ENCODE measurements at places on chromosomes 16 and 17.

- DNase-seq = no peak
Measured at GRCh38 chr17:3866276-3866675, 20.2 kb upstream of the NCBP3 start.

GRCh38 chr17:83121921-83122820, 42.8 kb downstream of the METRNL start:
- no peak for DNase-seq

DNA sequence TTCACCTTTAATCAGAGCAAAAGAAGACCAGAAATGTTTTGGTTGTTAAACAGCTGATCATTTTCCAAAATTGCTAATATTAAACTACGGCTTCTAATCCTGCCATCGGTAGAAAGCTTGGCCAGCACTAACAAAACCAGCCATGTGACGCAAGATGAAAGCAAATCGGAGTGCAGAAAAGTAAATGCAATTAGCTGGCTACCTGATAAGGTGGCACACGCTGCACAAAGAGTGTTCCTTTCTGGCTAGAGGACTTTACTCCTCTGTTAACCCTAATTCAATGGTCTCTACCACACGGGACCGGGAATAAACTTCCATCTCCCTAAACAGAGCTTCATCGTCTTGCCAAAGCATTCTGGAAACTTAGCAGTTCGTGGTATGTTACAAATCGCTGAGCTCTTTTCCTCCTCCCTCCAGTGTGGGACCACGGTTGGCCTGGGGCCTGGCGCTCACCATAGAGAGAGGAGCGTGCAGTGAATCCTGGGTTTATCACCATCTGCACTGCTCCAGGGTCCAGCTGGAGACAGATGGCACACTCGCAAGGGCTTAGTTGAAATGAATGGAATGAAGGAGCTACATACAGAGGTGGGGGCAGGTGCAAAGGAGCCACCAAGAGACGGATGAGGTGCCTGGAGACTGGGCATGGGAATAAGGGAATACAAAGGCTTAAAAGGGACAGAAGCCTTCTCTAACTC, 10.1 kb upstream of the COG1 start:
- DNase-seq = no peak

- no peak for DNase-seq
Measured at GRCh38 chr17:55814377-55814776, 63.5 kb downstream of the PCTP start.

DNA sequence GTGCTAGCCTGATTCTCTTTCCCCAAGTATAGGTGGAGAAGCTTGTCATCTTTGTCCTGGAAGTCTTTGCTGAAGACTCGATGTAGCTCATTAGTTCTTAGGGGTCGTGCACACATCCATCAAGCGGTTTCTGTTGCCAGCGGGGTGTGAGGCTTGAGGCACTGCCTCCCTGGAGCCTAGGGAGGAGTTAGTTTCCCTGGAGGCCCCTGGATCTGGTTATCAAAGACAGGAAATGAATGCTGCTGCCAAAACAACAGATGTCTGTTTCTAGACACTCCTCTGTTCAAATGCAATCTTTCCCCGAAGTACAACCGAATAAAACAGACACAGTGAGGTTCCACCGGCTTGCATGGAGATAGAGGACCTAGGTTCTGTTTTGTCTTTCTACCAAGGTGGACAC, 17.5 kb downstream of the HS3ST4 start:
- DNase-seq = no peak

- no peak for DNase-seq
Measured at GRCh38 chr17:17741349-17742023, 60.2 kb downstream of the RAI1 start.

DNA sequence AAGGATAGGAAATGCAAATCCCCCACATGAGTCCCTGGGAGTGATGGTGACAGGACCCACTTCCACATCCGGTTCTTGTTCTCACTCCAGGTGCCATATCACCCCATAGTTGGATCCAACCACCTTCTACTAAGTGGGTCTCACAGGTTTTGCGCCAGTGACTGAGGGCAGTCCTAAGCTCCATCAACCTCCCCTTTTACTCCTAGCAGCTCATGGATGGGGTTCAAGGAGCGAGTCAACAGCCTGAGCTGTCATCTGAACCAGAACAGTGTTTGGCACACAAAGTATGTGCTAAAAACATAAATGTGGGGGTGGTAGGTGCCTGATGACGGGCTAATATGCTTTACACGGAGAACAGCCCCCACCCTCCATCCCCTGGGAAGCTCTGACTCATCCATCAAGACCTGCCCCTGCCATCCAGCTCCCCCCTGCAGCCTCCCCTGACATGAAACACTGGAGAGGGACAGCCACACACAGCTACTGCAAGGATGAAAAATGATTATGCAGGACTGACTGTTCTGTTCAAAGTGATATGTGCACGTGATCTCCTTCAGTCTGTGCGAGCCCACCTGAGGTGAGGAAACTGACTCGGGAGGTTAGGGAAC, 143.2 kb upstream of the CDH5 start:
- DNase-seq = no peak

- no peak for DNase-seq
Measured at GRCh38 chr16:72182976-72183375, 11.0 kb upstream of the PMFBP1 start.

GRCh38 chr16:12754824-12755543, 48.7 kb downstream of the CPPED1 start:
- DNase-seq = no peak
